GM19239 (cell line): ENCODE measurements at places on chromosomes 1 and 21.

DNA sequence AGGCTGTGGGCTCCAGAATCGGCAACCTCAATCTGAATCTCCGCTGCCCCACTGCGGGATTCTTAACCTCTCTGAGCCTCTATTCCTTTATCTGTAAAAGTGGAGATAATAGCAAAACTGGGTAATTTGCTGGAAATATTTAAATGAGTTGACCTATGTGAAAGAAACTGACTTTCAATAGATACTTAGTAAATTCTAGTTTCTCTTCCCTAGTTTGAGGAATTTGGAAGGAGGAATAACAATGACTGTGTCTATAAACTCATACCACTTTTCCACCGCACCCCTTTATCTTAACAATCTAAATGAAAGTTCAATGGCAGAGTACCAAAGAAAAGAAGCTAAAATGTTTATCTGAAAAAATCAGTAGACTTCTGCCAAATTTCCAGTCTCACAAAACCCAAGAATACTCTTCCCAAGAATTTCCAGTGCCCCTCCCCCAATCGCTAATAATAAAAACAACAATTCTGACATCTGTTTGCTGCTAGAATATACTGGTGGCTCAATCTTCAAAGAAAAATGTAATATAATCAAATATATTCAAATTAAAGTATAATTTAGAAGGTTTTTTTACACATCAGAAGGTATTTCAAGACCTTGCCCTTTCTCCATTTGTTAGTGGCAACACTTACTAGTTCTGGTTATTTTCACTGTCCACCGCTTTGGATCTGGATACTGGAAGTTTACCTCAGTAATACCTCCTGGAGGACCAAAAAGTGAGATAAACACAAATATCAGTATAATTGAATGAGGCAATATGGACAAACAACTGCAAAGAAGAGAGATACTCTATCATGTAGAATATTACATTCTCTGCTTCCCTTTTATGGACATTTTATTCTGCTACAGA, 171.2 kb downstream of the LTN1 start:
- DNase-seq, result no peak

- DNase-seq, result no peak
Measured at GRCh38 chr1:19505693-19506457, 20.5 kb upstream of the CAPZB start.

GRCh38 chr1:196078691-196079090, 529.5 kb downstream of the KCNT2 start:
- no peak for DNase-seq

DNA sequence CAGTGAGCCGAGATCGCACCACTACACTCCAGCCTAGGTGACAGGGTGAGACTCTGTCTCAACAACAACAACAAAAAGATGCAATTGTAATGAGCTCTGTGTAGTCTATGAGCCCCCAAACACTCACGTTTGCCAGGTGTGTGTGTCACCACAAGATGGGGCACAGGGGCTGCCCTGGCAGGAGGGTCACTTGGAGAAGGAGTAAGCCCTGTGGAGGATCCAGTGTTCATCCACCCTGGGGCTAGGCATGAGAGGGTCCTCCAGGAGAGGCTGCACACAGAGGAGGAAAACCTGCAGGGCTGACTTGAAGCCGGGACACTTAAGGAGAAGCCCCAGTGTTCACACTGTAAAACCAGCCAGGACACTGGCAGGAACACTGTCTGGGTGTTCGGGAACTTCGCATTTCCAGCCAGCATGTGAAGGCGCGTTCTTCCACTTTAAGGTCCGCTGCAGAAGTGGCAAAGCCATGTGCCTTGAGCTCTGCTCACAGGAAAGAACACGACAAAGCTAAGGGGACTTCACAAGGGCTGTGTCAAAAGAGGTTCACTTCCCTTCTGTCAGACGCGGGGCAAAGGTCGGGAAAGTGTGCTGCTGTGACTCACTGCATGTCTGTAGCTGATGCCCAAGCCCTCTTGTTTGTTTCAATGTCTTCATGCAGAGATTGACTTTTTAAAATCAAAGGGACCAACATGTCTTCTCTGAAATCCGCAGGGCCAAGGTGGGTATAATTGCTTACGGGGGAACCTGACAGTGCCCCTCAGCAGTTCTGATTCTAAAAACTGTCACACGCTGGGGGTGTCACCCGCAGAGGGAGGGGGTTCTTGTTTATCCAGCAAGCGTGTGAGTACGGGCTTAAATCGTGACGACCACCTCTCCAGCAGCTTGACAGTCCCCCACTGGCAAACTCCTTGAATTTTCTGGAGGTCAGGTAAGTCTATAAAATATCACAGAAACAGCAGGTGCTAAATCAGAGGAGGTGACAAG, 102.8 kb downstream of the RIPK4 start:
- DNase-seq, result no peak

DNA sequence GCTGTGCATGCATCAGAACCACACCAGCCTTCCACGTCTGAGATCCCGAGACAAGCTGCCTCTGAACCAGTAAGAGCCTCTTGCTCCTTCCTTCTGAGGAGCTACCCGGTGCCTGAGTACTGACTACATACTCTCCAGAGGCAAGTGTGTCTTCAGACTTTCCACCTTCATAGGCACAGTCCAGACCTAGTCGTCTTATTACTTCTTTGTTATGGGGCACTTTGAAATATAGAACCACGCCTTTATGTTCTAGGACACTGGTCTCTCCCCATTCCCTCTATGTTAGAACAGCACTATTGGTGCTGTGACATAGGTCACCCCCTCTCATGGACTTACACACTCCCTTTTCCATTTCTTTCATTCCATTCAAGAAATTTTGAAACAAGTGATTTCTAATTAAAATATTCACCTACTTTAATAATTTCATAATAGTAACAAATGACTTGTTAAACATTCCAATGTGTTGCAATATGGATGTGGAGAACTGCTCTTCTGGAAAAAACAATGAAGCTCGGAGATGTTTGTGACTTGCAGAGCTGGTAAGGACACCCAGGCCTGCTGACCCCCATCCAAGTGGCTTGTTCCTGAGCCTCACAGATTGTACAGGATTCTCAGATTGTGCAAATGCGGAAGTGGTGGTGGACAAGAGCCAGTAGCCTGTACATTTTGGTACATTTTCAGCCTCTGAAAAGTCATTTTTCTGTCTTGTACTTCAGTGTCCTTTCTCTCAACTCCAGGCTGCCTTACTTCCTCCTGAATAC, 76.1 kb upstream of the SIPA1L2 start:
- DNase-seq, result no peak

DNA sequence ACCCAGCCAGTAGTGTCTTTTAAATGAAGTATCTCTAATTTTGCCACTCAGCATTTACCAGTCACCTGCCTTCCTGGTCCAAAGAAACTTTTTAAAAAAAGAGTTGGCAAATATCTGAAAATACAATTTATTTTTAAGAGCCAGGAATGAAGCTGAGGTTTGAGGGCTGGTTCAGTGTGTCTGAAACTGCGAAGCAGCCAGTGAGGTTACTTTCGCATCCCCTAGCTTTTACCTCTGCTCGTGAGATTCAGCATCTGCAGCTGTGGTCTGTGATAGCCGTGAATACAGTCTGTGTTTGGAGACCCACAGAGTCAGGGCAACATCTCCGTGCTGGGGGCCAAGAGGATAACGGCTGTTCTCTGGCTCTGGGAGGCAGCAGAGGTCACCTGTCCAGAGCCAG, 21.3 kb upstream of the KCNAB2 start:
- DNase-seq, result no peak

DNA sequence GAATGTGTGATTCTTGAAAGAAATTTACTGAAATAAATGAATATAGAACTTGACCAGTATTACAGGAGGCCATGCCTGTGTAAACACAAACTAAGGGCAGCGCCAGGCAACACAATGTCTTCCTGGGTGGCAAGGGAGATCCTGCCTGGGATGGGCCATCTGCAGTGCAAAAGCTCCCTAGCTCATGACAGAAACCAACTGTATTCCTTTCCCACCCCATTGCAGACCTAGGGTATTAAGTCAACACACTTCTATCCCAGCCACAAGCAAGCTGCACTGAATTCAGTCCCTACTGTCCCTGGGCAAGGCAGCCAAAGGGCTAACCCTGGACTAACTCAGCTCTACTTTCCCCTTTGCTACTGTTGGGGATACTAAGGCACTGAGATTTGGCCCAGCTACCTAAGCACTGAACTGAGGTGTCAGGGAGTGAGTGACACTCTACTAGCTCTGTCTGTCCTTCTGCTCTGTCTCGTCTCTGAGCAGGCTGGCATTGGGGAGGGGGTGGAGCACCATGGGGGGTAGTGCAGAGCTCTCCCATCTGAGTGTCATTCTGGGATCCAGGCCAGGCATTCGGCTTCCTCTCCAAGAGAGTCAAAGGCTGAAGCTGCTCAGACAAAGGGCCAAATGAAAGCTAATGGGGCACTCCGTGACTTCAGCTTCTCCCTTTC, 2.5 kb downstream of the INKA2 start:
- no peak for DNase-seq

DNA sequence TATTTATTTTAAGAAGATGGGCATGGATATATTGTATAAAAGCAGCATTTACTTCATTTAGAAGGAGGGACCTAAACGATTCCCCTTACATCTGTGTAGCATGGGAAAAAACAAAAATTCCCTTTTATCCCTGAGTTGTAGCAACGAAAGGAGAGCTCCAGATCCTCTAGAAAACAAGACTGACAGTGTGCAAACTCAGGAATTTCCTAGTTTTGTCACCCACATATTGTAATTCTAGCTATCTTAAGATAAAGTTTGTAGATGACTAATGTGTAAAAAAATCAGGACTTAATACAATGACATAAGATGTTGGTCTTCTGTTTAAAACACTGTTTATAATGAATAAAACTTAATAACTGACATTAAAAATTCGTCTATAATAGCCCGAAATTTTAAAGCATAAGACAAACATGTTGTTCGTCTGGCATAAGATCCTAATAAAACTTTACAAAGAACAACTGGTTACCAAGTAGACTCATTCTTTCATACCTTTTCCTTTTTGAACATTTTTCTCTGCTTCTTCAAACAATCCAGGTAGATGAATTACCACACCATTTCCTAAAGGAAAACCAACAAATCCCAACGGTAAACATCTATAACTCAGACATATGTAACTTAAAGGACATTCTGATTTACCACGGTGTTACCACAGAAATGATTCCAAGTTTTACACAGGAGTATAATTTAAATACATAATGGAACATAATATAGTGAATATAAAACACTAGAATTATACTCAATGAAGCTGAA, 15.2 kb downstream of the ADSS2 start:
- no peak for DNase-seq

GRCh38 chr1:216749232-216749631, 26.0 kb upstream of the ESRRG start:
- DNase-seq, result no peak

DNA sequence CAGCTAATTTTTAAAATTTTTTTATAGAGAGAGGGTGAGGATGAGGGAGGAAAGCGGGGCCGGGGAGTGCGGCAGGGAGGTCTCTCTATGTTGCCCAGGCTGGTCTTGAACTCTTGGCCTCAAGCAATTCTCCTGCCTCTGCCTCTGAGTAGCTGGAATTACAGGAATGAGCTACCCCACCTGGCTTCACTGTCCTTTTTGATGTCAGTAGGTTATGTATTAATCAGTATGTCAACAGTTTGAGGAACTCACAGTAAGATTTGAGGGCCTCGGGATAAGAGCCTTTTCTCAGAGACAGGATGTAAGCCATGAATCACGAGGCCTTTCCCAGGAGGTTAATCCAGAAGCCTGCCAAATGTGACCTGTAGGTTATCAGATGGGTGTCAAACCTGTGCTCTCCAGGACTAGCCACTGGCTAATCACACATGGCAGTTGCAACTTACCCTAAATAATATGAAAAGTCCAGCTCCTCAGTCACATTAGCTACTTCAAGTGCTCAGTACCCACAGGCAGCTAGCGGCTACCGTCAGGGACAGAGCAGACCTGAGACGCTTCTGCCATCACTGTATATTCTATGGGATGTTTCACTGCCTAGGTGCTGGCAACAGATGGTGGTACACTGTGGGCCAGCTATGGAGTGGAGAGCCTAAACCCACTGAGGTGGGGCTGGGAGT, 33.1 kb downstream of the TRIM67 start:
- DNase-seq, result no peak

DNA sequence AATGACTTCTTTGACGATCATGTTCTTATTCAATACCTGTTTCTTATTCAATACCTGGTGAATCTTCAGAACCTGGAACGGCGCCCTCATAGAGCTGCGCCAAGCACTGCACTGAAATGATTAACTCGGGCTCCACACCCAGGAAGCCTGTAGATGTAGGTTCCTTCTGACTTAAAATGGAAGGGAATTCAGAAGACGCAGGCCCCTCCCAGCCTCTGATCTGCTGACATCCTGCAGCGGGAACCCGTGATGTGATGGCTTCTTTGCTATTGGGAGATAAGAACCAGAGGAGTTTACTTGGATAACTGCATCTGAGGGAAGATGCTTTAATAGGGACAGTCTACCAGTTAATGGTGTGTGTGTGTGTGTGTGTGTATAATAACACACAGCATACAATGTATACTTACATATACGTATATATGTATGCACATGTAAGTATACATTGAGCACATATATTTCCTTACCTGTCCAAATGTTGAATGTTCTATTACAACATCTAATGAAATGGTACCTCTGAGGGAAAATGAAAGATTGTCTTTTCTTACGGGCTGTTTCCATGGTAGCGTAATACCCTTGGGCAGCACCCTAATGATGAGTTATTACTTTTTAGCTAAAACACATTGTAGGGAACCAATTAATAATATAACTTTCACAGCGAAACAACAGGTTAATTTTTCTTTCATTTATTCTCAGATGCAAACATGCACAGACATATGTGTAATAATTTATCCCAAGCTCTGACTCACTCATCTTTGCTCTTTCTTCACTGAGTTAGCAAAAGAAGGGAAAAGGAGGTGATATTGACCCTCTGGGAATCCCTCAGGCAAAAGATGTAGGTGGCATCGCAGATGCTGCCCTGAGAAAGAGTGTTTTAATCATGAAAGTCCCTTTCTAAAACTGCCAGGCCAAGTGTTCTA, 379.8 kb downstream of the SIPA1L2 start:
- no peak for DNase-seq

DNA sequence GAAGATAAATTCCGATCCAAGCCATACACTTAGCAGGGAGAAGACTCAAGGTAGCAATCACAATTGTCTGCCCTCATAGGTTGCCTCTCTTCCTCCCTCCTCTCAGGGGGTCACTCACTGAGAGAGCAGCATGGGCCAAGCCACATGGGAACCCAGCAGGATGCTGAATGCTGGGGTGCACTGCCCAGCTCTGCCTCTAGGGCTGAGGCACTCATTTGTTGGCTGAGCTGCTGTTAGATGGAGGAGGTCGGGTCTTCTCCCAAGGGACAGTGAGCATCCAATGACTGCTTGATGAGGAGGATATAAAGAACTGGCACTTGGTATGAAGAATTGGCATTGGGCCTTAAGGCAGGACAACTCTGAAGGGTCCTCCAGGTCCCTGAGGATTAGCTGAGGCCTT, 418.8 kb downstream of the SIPA1L2 start:
- DNase-seq, result peak; percentile 4

DNA sequence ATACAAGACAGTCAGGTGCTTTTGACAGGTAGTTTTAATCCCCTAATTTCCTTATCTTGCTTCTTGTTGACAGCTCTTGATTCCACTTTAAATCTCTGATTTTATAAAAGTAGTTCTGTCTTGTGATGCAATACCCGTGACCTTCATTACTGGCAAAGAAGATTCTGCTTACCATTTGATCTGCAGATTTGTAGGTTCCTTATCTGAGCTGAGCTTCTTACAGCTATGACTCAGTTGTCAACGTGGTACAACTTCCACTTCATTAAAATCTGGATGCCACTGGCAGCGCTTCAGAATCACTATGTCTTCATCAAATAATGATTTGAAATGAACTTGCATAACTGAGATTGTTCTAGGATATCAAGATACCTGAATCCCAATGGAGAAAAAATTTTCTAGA, 543.6 kb upstream of the B3GALT2 start:
- no peak for DNase-seq
